AG08396 (cell line): ENCODE measurements at places on chromosomes 16 and 17.
A peak's percentile ranks its signal among the peaks of the same experiment; 100 is the strongest.

DNA sequence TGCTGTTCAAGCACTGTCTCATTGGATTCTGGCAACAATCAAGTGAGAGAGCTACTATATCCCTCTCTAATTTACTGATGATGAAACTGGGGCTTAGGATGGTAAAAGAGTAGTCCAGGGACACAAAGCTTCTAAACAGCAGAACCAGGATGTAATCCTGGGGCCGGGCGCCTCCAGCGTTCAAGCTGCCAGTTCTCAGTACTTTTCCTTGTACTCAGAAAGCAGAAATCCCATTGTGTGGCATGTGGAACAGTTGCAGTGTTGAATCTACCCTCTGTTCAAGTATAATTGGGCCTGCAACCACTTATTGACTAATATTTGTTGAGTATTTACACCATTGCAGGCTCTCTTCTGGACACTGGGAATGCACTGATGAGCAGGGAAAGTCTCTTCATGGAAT lies 14.5 kb upstream of the CDH13 start:
- no peak for DNase-seq

GRCh38 chr17:78739331-78739931 lies 42.6 kb downstream of the CYTH1 start:
- DNase-seq = no peak

DNA sequence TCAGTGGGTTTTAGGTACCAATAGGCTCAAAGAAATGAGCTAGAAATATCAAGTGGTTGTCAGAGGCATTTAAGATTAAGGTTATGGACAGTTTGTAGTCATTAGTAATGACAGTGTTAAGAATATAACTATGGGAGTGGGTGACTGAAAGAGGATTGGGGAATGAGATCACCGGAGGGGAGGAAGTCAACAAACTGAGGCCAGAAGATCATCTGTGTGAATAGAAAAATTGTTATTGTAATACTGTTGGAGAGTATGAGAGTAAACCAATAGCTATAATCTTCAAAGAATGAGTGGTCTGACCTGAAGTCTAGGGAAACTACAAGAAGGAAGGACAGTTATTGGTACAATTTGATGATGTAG lies 197.1 kb downstream of the TANC2 start:
- no peak for DNase-seq

DNA sequence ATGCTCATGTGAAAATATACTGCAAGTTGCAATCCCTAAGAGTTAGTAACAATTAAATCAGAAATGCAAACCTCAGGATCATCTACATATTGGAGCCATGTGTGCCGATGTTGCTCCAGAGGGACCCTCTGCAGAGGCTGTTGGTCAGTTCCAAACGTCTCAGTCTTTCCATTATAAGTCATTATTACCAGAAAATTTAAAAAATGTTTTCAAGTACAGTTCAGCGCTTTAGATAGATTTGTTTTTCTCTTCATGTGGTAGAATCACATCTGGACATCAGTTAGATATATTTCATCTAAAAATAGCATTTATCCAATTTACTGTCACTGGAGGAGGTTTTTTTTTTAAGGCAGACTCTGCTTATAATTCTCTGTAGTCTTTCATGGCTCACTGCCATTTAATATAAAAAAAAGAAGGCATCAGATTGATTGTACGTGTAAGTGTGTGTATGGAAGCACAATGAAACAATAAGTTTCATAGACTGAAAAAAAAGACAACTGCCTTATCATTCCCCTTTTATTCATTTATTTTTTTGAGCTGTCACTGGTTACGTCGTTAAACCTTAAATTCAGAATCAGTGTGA lies 46.1 kb upstream of the MARCHF10 start:
- no peak for DNase-seq

DNA sequence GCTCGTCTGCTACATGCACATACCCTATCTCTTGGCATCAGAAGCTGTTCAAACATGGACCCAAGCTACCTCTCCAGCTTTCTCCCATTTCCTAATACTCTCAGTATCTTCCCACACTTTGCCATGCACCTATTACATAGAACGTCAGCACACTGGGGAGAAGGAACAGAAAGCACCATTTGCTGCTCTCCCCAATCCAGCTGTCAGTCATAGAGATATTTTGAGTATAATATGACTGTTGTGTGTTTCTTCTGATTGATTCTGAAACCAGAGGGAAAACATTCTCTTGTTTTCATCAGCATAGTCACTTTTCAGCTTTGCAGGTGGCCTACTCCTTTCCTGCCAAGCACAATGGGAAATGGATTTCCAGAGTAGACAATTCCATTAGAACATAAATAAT lies 107.1 kb downstream of the ADAMTS18 start:
- DNase-seq = no peak

DNA sequence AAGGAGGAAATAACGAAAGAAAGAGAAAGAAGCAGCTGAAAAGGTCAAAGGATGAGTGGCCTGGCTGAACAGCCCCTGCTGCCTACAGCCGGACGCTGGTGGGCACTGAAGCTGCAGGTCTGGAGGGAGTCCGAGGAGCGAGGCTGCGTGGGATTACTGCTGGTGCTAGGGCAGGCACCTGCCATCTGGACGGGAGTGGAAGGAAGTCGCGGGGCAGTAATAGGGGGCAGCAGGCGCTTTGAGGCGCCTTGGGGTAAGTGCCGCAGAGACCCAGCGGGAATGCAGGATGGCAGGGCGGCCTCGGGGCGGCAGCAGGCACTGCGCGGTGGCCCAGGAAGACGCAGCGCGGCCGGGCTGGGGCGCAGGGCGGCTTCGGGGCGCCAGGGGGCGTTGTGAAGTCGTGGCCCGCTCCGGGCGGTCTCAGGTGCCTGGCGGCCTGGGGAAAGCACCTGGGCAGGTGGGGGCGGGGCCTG lies 303 bp upstream of the SCNN1G start:
- DNase-seq = peak; percentile 88

- DNase-seq = no peak
These were observed 6.1 kb downstream of the TBX21 start for GRCh38 chr17:47739150-47739549.

DNA sequence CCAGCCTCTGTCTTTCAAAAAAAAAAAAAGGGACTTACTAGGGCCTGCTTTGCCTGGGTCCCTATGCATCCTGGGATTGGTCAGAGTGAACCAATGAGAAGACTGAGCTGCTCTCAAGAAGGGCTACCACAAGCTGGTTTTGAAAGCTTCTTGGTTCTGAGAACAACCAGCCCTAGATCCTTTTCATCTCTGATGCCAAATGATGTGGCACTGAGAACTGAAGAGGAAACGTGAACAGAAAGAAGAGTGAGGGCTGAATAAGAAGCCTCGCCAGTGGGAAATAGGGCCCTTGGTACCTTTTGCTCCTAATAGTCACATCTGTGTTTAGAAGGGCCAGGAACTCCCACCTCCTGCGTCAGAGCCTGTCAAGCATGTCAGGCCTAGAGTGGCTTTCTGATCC lies 10.7 kb downstream of the TACO1 start:
- no peak for DNase-seq

DNA sequence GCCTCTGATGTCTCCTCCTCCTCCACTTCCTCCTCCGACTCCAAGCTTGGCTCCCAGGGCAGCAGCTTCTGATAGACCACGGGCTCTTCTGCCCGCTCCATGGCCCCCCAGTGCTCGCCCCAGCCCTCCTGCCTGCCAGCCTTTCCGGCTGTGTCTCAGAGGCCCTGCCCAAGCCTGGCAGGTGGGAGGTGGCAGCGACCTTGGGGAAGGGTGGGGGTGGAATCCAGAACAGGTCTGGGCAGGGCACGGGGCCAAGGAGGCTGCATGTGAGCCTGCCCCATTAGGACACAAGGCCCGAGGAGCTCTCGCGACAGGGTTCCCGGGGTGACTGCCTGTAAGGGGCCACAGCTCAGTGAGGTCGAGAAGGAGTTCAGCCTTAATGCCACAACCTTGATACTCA lies at the start of gene GGT6:
GGT6 (minus strand) TSS at position 157 of the 400 bp plus-strand sequence; CDS start at position 101, 56 bp downstream.
- DNase-seq = no peak

GRCh38 chr17:75762513-75763268 lies 2.3 kb downstream of the GALK1 start:
- DNase-seq = no peak

GRCh38 chr17:43912635-43913304 lies 5.4 kb upstream of the MPP2 start:
- DNase-seq = no peak

DNA sequence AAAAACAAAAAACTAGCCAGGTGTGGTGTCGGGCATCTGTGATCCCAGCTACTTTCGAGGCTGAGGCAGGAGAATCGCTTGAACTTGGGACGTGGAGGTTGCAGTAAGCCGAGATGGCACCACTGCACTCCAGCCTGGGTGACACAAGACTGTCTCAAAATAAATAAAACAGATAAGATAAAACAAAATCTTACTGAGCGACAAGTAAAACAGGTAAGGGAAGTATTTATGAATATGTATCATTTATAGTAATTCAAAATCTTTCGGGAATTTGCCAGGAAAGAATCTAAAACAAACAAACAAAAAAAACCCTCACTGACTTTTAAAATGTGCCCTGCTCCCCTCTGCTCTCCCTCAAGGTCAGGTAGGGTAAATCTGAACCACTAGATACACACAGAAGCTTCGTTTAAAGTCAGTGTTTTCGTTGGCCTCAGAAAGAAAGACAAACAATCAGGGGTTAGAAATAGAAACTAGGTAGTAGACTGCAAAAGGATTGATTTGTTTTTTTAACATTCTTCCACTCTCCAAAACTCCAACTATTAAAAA lies 2.1 kb downstream of the PRPSAP1 start:
- DNase-seq = no peak

DNA sequence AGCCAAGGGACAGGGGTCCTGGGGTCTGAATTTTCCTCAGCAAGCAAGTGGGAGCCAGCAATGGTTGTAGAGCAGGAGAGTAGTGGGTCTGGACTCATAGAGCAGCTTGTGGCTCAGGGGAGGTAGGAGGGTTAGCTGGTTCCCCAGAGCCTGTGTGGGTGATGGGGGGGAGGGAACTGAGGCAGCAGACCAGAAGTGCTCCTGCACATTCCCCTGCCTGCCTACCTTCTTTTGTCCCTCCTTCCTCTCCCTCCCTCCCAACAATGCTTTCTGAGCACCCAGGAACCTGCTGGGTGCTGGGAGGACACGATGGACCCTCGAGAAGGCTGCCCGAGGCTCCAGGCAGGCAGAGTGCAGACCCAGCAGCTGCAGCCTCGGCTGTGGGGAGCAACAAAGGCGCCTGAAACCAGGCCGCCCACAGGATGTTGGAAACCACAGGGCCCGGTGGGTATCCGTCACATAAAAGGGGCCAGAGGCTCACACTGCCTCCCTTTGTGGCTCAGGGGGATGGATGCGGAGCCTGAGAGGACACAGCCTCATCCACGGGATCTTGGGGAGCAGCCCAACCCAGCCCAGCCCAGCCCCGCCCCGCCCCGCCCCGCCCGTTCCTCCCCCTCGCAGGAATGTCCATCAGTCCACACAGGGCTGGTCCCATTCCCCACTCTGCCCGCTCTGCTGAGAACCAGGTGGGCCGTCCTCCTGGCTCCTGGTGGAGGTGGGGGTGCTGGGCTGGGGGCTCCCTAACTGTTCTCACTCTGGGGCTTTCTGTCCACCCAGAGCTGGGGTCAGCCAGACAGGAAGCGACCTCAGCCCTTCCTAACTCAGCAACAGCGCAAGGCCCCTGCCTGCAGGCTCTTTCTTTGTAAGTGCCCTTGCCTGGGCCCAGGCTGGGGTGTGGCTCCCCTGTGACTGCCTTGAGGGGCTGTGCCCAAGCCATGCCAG lies 1.7 kb upstream of the NLRC3 start:
- DNase-seq = no peak

DNA sequence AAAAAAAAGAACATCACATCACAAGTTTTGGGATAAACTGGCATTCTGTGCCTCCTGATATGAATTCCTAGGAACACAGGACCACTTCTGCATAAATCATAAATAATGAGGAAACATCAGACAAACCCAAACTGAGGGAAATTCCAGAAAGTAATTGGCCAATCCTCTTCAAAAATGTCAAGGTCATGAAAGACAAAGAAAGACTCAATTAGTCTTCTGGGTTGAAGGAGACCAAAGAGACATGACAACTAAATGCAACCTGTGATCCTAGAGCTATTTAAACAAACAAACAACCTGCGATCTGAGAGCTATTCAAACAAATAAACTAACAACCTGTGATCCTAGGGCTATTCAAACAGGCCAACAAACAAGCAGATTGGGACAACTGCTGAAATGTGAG lies 144.3 kb downstream of the VPS53 start:
- DNase-seq = no peak

- no peak for DNase-seq
These were observed 54.8 kb upstream of the BCAR1 start for GRCh38 chr16:75306099-75306762.

DNA sequence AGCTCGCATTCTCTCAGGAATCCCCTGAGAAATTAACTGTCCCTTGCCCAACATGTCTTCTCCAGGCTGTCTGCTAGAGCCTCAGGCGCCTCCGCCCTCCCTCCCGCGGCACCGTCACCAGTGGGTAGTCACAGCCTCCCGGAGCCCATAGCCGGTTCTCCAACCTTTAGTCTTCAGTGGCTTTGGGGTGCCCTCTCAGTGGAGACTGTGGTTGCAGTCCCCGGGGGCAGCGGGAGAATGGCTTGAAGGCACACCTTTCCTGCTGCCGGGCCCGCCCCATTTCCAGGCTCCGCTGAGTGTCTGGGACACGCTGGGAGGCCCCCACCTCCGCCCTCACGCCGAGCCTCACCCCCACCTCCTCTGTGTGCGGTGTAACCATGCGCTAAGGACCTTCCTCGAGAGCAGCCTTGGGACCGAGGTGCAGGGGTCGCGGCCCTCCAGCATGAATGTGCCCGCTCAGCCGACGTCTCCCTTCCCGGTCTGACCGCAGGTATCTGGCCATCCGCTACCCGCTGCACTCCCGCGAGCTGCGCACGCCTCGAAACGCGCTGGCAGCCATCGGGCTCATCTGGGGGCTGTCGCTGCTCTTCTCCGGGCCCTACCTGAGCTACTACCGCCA lies 1.7 kb downstream of the GALR2 start:
- no peak for DNase-seq

- DNase-seq = no peak
These were observed 97.0 kb upstream of the FA2H start for GRCh38 chr16:74871608-74872007.

DNA sequence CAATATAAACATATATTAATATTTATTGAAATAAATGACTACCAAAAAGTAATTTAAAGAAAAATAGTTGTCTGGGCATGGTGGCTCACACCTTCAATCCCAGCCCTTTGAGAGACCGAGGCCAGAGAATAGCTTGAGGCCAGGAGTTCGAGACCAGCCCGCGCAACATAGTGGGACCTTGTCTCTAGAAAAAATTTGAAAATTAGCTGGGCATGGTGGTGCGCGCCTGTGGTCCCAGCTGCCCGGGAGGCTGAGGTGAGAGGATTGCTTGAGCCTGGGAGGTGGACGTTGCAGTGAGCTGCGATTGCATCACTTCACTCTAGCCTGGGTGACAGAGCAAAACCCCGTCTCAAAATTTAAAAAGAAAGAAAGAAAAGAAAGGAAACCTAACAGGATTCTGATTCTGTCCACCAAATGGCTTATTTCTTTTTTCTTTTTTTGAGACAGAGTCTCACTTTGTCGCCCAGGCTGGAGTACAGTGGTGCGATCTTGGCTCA lies 3.4 kb upstream of the BPTF start:
- DNase-seq = no peak

DNA sequence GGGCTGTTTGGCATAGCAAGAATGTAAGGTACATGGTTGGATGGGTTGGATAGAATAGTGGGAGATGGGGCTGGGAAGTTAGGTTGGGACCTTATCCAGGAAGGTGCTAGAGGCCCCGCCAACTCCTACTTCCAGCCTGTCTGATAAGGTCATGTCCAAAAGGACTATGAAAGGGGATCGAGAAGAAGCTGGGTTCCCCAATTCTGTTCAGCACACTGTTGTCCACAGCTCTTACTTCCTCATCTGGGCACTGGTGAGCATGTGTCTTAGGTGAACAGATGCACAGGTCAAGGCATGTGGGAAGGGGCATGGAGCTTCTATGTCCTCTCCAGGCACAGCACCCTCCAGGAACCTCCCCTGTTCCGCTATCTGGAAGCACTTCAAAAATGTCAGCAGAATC lies 5.6 kb upstream of the ULK2 start:
- no peak for DNase-seq
